ENCODE measurements at places on chromosomes 2 and 18.

GRCh38 chr2:164205347-164205746 lies 415.9 kb downstream of the GRB14 start:
- DNase-seq: no peak

- DNase-seq: no peak
Observed at GRCh38 chr18:46378864-46379207, 274.7 kb downstream of the HAUS1 start.

DNA sequence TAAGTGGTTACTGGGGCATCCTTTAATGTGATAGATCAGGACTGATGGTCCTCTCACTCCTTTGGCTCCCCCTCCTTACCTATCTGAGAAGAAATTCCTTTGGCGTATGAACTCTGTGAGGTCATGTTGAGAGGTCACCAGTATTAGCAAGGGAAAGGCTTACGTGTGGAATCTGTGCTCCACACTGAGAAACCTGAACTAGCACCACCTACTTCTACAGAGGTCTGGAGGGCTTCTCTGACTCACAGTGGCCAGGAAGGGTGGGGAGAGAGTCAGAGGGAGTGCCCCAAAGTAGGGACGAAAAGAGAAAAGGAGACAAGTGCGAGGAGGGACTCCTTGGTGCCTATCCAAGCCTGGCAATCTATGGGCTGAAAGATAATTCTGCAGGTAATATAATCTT lies 348.6 kb downstream of the TNS1 start:
- DNase-seq: no peak

- DNase-seq: no peak
Observed at GRCh38 chr2:149148194-149149006, 109.9 kb downstream of the LYPD6B start.

GRCh38 chr2:215969131-215969841 lies 44.1 kb downstream of the MREG start:
- no peak for DNase-seq

GRCh38 chr18:71919211-71919610 lies 624.9 kb downstream of the CBLN2 start:
- DNase-seq: no peak

- peak; percentile 44 for DNase-seq
Observed at GRCh38 chr2:71932037-71932779, 215.5 kb downstream of the CYP26B1 start.

- no peak for DNase-seq
Observed at GRCh38 chr18:48740851-48741485, 202.1 kb downstream of the CTIF start.

GRCh38 chr2:23145460-23145859 lies 239.5 kb upstream of the KLHL29 start:
- no peak for DNase-seq

DNA sequence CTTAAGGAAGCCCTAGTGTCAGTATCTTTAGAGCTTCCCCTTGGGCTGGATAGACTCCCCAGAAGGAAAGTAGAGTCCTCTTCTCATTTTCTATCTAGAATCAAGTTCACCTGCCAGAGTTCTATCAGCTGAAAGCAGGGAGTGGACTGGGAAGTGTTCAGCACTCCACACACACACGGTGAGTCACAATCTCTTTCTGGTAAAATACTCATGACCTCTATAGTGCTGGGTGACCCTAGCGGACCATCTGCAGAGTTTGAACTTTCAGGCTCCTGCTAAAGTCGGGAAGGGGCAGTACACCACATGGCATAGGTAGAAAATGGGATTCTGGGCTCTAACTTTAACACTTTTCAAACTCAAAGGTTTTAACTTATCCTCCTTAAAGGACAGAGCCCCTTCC lies 43.3 kb downstream of the SAP130 start:
- no peak for DNase-seq

- no peak for DNase-seq
Observed at GRCh38 chr2:182584462-182584861, 131.6 kb upstream of the DNAJC10 start.

GRCh38 chr2:153464395-153464794 lies 14.2 kb downstream of the RPRM start:
- no peak for DNase-seq

GRCh38 chr2:233325814-233326213 lies 18.2 kb downstream of the SAG start:
- DNase-seq: no peak

GRCh38 chr2:98608116-98608961 lies at the start of the genes COA5 and UNC50:
TSS of gene COA5 (minus strand) at chr2:98608512. CDS start at chr2:98608405, 107 bp downstream.
TSS of gene UNC50 (plus strand) at chr2:98608589. CDS start at chr2:98609760, 1,171 bp downstream.
- peak; percentile 94 for DNase-seq

DNA sequence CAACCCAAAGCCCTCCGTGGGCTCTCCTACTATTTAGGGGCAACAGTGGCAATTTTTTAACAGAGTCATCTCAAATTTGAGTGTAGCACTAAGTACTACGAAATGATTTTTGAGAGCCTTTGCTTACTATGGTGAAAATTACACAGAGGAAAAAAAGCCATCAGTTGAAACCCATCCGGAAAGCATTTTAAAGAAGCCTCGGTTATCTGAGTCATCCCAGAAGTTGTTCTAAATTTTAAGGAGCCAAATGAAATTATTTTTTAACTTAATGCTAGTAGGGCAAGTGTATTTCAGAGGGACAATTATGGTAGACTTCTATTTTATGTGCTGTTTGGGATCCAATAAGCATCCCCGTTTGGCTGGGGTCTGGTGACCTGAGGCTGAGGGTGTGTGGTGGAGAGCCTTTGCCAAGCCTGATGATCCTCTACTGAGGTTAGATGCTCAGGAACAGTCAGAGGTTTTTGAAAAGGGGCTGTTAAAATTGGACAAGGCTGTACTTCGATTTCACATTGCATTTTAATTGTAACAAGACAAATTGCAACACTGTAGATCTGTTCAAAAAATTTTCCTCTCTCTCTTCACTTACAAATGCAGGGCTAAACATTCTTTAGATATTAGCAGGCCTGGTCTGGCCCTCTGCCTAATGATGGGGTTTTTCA lies 47.0 kb downstream of the RAPGEF4 start:
- DNase-seq: no peak

- DNase-seq: no peak
Observed at GRCh38 chr2:144515696-144516410, 4.1 kb downstream of the ZEB2 start.

GRCh38 chr2:6724605-6725140 lies 141.0 kb downstream of the CMPK2 start:
- no peak for DNase-seq

DNA sequence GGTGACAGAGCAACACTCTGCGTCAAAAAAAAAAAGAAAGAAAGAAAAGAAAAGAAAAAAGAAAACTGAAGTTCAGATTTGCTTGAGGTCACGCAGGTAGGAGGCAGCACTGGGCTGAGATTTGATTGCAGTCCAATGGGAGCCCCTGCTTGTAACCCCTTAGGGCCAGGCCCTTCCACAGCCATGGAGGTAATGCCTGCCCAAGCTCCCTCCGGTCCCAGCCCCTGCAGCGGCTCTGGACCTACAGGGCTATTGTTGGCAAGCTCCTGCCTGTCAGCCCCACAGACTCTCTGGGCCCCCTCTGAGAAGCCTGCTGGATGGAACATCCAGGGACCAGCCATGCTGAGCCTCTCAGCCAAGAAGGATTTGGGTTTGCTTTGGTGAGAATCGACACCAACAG lies 12.2 kb downstream of the ZFP36L2 start:
- no peak for DNase-seq

DNA sequence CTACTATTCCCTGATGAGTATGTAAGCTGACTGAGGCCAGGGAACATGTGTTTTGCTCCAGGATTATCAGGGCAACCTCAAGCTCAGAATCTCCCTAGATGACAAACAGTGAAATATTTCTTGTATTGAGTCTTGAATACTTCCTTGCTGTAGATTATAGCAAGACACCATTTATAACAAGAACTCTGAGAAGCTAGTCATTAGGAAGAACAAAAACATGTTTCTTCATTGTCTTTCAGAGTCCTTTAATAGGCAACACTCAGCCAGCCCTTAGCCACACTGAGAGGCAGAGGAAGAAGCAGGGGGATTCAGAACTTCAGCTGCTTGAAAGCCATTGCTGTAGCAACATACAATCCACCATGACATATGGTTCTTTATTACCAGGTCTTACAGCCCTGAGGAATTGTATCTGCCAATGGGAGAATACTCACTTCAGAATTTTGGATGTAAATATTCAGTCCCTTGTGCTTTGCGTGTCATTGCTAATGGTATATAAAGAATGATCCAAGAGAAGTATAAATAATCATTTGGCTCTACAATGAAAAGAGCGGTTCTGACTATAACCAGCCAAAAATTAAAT lies 117.5 kb upstream of the NCKAP5 start:
- no peak for DNase-seq
